ENCODE measurements at places on chromosomes 5 and 9.
A peak's percentile ranks its signal among the peaks of the same experiment; 100 is the strongest.

DNA sequence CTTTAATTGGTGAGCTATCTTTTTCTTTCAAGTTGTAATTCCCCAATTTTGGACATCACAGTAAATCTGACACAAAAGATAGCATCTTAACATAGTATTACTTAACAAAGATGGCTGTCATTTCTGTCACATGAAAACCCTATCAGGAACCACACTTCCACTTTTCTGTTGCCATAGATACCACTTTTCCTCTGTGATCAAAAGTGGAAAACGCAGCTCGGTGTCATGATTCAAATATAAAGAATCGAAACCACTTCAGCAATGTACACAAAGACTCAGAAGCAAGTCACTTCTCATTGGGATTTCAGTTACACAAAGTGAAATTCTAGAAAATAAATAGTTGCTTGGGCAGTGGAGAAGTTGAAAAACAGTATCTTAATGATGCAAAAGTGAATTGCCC is 524.9 kb upstream of the ITGA1 start:
- no peak for DNase-seq

DNA sequence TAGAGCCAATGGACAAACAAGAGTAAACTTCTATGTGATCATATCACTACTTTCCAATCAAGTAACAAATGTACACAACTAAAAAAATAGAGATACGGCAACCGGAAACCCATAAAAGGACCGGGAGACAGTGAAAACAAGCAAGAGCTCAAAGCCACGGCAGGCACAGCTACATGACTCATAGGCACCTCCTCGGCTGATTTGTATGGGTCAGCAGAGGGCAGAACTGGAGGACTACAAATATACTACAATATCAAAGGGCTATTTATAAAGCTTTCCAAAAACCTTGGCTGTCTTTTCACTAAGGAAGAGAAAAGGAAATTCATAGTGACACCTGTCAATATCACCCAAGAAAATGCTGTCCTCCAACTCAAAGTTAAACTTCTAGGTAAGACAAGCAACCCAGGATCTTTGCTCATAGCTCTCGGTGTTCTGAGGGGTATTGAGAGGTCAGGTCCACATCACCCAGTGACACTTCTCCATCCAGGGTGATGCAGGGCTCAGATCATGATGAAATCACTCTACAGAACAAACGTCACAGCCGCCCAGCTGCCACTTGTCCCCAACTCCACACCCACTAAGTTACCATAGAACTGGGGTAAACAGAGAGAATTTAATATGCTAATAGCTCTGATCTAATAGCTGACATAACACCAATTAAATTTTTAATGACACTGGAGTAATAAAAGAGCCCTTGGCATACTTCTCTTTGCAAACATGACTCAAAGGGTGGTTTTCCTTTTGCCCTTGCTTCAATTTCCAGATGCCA is 41.3 kb downstream of the PFDN1 start:
- DNase-seq, result no peak

DNA sequence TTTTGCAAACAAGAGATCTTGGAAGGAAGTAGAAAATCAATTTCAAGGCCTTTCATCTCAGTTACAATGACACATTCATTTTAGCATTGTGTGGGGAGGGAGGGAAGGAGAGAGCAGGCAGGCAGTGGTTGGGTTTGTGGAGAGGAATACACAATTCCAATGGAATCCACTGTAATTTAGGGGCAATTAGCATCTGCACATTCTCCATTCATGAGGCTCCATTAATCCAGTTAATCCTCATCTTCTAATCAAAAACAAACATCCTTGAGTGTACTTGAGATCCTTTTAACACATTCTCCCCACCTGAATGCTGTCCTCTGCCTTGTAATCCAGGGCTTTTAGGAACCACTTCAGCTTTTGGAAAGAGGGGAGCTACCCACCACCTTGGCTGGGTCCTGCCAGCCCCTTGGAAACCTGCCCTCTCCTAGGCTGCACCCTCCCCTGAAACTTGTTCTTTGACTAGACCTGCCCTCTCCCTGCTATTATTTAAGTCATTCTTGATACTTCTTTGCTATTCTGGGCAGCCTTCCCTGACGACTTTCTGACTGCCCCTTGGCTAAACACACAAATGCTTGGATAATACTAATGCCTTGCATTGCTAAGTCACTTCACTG is 271.2 kb downstream of the SLIT3 start:
- no peak for DNase-seq

DNA sequence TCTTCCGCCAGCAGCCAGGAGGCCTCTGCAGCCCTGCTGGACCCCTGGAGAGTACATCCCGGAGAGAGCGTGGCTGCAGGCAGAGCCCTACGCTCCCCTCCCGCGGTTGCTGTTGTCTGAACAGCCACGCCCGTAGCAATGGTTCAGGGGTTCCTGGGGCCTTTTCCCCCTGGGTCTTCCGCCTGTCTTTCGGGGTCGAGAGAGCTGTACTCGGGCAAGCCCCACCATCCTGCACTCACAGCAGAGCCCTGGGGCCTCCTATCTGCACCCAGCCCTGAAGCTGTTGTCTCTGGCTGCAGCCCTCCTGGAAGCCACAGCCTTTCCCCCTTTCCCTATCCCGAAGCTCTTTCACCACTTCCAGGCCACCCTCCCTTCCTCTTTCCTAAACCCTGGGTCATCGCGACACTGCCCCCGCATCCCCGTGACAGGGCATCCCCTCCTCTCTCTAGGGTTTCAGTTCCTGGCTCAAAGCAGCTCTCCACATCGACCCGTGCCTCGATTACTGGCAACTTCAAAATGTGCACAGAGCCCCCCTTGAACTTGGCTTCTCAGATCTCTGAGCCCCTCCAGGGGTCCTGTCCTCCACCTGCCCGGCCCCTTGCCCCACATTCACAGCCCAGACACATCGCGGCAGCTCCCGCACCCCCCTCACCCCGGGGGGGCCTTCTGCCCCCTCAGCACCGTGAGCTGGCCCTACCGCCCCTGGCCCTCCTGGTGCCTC is 43.9 kb upstream of the CEP72 start:
- DNase-seq, result no peak

- no peak for DNase-seq
Observed at GRCh38 chr5:110815916-110816605, 77.3 kb downstream of the SLC25A46 start.

DNA sequence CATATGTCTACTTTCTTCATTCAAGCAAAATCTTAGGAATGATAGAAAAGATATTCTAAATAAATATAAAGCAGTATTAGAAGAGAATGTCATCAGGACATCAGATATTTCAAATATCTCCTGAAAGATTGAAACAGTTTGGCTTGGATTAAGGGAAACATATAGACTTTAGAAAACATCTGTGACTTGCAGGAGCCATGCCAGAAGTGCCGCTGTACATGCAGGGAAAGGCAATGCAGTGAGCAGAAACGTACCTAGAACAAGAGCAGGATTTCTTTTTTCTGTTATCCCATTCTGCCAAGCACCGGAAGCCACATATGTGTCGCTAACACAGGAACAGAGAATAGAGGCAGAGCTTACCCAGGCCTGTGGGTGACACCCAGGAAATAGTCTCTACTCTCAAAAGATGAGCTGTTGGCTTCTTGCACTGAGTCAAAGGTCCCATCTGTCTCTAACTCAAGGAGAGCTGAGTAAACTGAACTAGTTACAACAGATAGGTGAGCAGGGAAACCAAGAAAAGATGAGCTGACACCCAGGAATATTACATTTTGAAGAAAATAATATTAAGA is 5.8 kb downstream of the ADAMTS19 start:
- DNase-seq, result no peak

- DNase-seq, result no peak
Observed at GRCh38 chr5:11595045-11595444, 309.2 kb downstream of the CTNND2 start.

GRCh38 chr5:157120102-157120501 is 11.3 kb upstream of the HAVCR2 start:
- no peak for DNase-seq

GRCh38 chr5:123549256-123549904 is 37.4 kb downstream of the CSNK1G3 start:
- DNase-seq, result peak; percentile 27

GRCh38 chr9:107068581-107068980 is 205.6 kb downstream of the ZNF462 start:
- DNase-seq, result no peak

DNA sequence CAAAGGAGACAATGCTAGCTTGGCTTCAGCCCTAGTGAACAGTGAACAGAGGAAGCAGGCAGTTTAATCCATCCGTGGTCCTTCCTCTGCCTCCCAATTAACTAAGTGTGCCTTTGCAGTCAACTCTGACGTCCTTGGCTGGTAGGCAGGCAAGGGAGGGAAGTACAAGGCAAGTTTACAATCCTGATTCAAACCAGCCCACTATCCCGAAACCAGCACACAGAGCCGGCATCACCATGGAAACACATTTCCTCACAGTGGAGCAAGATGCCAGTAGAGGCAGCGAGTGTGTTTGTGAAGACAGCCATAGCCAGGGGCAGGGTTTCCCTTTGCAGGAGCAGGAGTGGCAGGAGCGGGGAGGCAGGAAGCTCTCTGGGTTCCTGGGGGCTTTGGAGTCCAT is 73.9 kb downstream of the GOLPH3 start:
- no peak for DNase-seq

DNA sequence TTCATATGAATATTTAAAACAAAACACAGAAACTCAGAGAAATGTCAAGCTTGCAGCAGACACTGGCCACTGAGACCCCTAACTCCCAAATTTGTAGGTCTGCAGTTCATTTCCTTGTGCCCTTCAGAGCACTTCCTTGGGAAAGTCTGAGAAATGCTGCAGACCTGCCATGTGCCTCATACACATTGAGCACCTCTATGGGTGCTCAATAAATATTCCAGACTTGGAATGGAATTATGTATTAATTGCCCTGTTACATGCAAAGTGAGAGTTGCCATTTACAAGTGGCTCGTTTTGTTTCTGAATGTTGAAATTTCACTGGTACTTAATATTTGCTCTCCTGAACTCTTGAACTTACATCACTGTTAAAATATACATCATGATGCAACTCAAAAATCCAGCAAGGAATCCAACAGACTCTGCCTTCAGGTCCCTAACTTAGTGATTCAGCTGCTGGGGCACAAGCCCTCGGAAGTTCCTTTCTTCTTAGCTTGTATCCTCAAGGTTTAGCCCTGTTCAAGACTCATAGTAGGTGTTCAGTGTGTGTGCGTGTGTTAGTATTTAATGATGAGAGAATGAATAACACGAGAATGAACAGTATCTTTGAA is 90.6 kb downstream of the PTCD2 start:
- no peak for DNase-seq

DNA sequence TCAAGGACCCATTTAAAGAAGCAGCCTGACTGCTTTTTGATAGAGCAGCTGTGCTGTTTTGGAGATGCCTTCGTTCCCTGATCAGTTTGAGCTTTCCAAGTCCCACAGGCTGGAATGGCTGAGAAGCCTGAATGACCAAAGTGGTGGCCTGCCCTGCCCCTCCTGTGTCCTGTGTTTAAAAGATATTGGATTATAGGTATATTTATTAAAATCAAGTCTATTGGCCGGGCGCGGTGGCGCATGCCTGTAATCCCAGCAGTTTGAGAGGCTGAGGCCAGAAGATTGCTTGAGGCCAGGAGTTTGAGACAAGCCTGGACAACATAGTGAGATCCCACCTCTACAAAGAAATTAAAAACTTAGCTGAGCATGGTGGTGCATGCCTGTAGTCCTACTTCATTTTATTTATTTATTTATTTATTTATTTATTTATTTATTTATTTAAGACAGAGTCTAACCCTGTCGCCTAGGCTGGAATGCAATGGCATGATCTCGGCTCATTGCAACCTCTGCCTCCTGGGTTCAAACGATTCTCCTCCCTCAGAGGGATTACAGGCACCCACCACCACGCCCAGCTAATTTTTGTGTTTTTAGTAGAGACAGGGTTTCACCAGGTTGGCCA is 87.7 kb downstream of the CACNA1B start:
- no peak for DNase-seq

GRCh38 chr9:69865986-69866385 is 45.4 kb downstream of the CFAP95 start:
- no peak for DNase-seq

- DNase-seq, result no peak
Observed at GRCh38 chr9:121810489-121810888, 159.1 kb downstream of the DAB2IP start.

- no peak for DNase-seq
Observed at GRCh38 chr5:133113331-133114061, 61.7 kb downstream of the HSPA4 start.

- no peak for DNase-seq
Observed at GRCh38 chr9:91004992-91005391, 203.4 kb downstream of the SYK start.

DNA sequence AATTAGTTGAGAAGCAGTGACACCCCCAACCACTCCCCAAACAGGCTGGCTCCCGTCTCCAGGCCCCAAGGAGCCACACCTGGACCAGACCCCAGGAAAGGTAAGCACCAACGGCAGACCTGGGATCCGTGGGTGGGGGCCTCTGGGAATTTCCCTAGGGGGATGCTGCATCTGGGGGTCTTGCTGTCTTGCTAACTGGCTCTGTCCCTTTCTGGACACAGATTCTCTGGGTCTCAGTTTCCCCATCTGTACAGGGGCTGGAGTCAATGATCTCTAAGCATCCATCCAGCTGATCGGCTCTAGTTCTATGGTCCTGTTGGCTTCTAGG is 27.9 kb upstream of the IL17B start:
- DNase-seq, result no peak

GRCh38 chr9:76893395-76893932 is 12.4 kb downstream of the PRUNE2 start:
- DNase-seq, result no peak

- no peak for DNase-seq
Observed at GRCh38 chr5:180670586-180671359, 21.4 kb upstream of the FLT4 start.

DNA sequence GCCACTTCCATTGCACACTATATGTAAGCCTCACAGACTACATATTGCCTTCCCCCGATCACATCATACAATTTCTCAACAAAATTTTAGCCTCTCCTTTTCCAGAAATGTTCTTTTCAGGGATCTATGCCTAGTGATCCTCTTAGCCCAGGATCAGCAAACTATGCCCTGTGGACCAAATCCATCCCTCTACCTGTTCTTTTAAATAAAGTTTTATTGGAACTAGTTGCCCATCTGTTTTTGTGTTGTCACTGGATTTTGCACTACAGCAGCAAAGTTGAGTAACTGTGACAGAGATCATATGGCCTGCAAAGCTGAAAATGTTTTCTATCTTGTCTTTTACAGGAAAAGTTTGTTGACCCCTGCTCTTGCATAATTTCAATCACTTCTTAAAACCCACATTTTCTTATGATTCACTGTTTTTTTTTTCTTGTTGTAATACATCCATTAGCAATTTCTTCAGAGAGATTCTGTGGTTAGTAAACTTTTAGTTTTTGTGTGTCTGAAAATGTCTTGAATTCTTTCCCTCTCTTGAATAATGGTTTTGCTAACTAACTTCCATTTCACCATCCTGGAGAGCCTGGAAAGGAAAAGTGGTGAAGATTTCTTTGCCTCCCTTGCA is 7.1 kb downstream of the TXNDC8 start:
- DNase-seq, result no peak

GRCh38 chr5:31889001-31889561 is 250.2 kb downstream of the PDZD2 start:
- no peak for DNase-seq

DNA sequence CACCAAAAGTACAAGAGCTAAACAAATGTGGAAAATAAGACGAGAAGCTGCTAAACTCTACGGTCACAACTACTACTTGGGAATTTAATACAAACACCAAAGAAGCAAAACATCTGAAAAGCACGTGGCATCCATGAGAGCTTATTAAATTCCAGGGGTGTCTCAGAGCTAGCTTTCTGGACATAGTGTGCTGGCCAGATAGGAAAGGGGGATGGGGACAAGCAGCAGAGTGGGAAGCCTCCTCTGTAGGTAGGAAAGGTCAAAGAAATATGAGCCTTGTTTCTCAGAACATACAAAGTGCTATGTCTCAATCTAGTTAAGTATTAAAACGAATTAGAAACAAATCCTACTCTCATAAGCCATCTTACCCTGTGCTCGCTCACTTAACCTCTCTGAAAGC is 51.3 kb upstream of the GOLPH3 start:
- no peak for DNase-seq
